Activated naive CD4-positive, alpha-beta T cell treated with anti-CD3 and anti-CD28 coated beads, Interleukin-2, amount 50 U/mL, for 16 hours (primary cell): ENCODE measurements at places on chromosomes 16 and 17.

DNA sequence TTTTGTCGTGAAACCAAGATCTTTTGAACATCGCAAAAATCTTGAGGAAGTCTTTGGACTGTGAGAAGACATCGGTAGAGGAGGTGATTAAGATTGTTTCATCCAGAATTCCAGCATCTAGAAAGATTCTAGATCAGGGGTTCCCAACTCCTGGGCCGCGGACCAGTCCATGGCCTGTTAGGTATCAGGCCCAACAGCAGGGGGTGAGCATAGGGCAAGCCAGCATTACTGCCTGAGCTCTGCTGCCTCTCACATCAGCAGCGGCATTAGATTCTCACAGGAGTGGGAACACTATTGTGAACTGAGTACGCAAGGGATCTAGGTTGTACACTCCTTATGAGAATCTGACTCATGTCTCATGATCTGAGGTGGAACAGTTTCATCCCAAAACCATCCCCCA is 600.6 kb upstream of the CDH11 start:
- DNase-seq = no peak

DNA sequence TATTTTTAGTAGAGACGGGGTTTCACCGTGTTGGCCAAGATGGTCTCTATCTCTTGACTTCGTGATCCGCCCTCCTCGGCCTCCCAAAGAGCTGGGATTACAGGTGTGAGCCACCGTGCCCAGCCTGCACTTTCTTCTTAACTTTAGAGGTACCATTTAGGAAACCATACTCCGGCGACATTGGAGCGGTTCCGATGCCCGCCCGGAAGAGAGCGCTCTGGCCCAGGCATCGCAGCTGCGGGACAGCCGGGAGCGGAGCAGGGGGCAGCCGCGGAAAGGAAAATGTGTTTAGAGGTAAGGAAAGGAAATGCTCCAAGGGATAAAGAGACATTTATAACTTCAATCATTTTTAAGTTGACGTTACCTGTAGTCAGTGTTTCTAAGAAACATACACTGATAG is 6.0 kb upstream of the HS3ST3B1 start:
- no peak for DNase-seq

DNA sequence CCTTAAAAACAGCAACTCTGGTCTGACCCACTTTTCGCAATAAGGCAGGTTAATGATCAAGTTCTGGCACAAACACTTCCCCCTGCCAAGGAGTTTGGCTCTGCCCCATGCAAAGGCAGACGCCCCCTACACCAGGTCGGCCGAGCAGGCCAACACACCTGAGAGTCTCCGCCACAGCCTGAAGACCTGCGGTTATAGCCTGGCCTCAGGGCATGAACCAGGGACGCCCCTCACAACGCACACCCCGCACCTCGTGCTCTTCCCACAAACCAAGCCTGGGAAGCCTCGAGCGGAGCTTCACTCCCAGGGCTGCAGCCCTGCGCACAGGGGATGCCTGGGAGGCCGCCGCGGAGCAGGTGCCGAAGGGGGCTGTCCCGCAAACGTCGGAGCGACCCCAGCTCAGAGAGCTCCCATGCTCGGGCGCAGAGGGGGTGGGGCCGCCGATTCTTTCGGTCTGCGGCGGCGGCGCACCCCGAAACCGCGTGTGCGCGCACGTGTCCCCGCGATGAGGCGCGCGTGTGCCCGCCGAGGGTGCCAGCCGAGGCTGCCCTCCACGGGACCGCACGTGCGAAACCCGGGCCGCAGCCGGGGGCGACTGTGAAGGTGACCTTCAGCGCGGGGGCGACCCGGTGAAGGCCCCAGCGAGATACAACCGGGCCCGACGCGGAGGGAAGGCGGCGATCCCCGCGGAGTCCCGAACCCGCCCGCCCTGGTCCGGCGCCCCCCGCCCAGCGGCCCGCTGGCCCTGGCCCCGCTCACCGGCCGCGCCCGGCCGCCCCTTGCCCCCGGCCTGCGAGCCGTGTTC is 559 bp downstream of the CLUH start:
- DNase-seq = peak; percentile 61

GRCh38 chr16:19967561-19967960 is 82.9 kb upstream of the GPRC5B start:
- no peak for DNase-seq

DNA sequence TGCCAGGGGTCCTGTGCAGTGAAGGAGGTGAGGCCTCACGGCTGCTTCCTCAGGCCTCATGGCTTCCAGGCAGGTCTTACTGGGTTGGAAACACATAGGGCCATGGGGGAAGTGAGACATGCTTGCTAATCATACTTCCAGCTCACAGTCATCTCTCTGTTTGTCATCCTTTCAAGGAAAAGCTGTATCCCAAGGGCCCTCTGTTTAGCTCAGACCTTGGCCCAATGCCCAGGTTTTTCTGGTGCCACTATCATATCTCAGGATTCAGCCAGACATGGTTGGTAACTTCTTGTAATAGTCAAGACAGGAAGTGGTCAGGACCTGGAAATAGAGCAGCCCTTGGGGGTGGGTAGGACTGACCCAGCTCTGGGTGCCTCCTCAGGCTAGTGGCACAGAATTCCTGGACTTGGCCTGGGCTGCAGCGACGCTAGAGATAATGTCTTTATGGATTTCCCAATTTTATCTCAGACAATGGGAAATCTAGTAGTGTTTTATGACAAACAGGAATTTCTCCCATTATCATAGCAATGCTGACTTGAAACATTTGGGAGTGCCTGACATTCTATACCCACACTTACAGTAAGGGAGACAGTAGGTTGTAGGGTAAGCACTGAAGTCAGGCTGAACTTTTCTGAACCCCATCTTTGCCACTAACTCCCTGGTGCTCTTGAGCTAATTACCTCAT is 13.5 kb upstream of the ITGB3 start:
- no peak for DNase-seq

GRCh38 chr17:44971776-44972483 is 3.8 kb upstream of the C1QL1 start:
- peak; percentile 72 for DNase-seq
